Activated CD4-positive, alpha-beta memory T cell treated with anti-CD3 and anti-CD28 coated beads for 36 hours (primary cell): ENCODE measurements at places on chromosomes 4 and X.

DNA sequence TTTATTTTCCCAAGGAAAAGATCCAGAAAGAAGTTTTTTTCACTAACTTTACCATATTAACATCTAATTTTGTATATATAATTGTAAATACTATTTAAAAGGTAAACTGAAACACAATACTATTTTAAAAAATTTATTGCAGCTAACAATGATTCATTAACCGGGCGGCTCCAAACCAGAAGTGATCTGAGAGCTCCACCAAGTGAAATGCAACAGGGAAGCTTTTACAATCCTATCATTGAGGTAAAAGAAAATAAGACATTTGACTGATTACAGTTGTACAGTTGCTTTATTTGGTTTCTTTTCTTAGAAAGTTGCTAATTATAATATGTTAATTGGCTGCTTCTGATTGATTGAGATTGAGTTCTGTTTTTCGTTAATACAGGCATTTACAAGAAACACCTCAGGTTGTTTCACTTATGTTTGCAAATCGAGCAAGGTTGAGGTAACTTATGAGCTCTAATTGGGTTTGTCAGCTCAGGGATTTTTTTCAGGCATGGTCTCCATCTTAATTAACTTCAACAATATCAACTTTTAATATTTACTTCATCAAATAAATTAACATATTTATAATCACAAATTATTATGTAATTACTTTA, 220.2 kb upstream of the UGT8 start:
- DNase-seq = no peak

DNA sequence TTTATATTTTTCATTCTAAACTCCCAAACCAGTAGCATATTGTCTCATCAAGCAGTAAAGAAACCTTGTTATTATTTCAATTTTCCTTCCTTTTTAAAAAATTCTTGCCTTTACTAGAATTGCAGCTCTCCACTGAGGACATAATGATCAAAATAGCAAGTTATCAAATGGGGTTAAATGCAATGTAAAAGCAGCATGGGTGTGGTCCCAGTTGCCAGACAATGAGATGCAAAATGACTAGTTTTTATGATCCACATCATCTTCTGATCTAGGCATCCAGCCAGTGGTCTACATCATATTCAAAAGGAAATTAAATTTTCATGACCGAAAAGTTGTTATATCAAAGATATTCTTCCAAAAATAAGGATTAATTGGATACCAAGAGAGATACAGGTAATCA, 427.9 kb upstream of the SMIM31 start:
- no peak for DNase-seq

GRCh38 chrX:15820106-15821073, 30.1 kb downstream of the ZRSR2 start:
- peak; percentile 17 for DNase-seq

- DNase-seq = no peak
Measured at GRCh38 chr4:112245383-112245782, 13.8 kb downstream of the AP1AR start.

- no peak for DNase-seq
Measured at GRCh38 chr4:46870411-46870810, 38.6 kb downstream of the COX7B2 start.

DNA sequence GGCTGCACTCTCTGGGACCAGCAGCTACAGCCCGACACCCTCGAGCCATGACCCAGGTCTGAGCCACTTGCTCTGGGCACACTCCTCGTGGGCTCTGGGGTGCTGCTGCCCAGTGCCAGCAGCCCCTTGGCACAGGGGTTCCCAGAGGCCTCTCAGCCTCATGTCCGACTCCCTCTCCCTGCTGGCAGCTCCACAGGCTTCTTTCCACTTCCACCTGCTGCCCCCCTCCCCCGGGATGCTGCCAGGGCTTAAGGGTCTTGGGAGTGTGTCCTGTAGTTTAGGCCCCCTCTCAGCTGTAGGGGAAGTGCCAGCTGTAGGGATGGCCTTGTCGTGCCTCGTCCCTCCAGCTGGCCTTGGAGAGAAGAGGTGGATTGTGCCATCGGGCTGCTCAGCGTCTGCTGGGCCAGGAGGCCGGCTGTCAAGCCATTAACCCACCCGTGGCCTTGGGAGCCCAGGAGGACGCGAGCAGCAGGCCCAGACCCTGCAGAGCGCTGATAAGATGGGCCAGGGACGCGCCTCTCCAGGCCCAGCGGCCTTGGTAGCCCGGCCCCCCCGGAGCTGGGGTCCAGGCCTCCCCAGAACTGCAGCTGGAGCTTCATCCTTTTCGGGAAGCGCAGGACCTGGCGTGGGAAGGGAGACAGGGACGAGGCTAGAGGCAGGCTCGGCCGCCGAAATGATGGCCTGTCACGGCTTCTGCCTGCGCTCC, 1.0 kb upstream of the USP27X start:
- no peak for DNase-seq

DNA sequence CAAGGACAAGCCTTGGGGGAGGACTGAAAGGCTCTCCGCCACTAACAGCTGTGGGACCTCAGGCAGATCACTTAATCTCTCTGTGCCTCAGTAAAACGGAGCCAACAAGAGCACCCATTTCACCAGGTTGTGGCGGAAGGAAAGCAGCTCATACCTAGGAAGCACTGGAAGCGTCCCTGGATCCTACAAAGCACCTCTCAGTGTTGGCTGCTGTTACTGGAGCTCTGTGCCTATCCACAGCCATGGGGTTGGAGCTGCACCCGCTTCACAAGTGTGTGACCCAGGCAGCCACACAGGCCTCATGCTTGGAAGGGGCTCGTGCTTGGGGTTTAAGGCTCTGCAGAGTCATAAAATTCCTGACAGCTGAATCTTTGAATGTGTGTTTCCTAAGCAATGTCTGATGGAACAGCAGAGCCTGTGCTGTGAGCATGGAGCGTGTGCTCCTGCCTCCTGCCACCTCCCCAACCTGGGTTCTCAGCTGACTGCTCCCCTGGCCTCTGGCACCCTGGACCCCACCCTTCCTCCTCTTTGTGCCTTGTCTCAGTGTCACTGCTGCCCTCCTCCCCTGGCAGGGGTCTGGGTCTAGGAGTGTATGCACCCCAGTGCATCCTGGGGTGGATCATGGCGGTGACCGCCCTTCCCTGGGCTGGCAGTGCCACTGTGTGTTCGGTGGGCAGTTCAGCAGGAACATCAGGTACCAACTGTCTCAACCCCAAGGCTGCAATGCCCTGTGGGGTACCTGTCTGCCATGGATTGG, 14.4 kb upstream of the MAN2B2 start:
- DNase-seq = no peak

GRCh38 chr4:151459375-151459774, 50.4 kb downstream of the FHIP1A start:
- no peak for DNase-seq

DNA sequence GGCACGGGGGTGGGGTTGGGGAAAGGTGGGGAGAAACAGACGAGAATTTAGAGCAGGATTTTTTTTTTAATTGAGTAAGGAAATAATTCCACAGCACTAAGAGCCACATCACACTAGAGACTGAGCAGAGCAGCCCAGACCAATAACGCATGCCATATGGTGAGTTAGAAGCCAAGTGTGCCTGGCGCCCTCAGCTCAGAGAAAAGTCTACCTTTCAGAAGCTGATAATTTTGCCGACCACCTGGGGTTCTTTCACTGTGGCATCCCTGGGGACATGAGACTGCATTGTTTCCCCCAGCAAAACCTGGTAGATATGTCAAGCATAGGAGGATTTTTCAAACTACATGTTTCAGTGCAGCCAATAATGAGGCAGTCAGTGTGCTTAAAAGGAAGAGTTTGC, 516.8 kb downstream of the SMARCA1 start:
- DNase-seq = no peak

DNA sequence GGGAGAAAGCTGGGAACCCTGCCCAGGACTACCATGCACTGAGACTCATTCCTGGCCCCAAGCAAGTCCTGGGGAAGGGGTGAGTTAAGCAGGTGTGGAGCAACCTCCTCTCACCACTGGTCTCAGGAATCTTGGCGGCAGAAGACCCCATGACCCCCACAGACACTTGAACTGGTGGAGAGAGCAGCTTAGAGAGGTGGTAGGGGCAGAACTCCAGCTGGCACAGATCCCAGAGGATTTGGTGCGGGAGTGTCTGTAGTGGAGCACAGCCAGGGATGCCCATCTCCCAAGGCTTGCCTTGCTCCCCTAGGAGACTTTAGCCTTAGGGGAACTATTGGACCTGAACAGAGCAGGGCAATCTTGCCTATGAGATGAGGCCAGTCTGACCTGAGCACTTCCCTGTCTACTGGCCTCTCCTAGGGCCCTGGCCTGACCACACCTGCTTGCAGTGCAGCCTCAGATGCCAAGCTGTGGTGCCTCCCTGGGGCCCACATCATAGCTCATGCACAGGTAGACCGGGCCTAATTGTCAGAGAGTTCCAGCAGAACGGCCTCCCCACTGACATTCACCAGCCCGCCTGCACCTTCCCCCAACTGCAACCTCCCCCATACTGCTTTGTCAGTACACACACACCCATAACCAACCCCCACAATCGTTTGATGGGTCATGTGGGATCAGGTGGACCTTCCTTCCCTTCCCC, 78.0 kb downstream of the NAA11 start:
- no peak for DNase-seq

- peak; percentile 18 for DNase-seq
Measured at GRCh38 chr4:101156619-101157310, 190.6 kb downstream of the PPP3CA start.

GRCh38 chr4:184437565-184438265, 36.6 kb downstream of the IRF2 start:
- DNase-seq = no peak

- no peak for DNase-seq
Measured at GRCh38 chr4:67380154-67380553, 165.1 kb downstream of the CENPC start.

DNA sequence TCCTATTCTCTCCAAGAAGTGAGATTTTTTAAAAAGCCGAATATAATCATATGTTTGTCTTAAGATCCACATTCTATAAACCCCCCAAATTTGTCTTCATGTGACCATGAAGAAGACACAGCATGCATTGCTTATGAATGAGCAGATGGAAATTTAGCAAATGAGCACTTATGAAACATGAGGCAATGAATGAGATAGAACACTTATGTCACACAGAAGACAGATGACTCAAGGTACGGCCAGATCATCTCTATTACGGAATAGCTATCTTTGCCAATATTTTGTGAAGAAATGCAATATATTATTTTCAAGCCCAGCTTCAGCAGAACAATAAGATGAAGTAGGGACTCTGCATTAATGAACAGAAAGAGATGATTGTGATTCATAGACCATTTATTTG, 21.4 kb downstream of the PHEX start:
- no peak for DNase-seq

- DNase-seq = peak; percentile 70
Measured at GRCh38 chr4:10003666-10004065, 17.6 kb downstream of the SLC2A9 start.

- no peak for DNase-seq
Measured at GRCh38 chr4:109390115-109390768, 43.4 kb upstream of the SEC24B start.

DNA sequence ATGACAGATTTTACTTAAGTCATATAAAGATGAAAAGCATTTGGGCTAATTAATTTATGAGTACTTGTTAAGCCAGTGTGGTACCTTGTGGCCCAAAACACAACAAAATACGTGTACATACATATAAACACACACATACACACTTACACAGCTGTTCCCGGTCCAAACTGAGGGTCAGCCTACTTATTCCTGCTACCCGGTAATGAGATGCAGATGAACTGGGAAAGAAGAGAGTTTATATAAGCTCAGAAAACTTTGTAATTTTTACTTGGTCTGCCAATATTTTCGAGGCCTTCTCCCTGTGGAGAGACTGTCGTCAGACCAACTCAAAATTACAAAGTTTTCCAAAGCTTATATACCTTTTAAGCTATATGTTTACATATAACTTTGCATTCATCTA, 25.8 kb upstream of the PBDC1 start:
- no peak for DNase-seq

DNA sequence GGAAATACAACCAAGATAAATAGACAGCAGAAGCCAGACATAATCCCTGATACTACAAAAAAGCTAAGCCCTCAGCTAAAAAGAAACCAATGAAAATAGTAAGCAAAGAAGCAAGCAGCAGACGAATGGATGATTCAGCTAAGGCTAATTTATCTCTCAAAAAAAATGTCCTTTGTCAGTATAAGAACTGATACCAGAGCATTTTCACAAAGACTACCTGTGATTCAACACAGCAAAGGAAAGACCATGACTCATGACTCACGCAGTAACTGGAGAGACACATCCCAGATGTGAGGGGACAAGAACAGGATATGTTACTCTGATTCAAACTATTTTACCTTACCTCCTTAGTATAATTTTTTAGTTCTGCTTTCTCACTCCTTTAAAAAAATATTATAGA, 22.7 kb upstream of the TMPRSS11F start:
- DNase-seq = no peak

DNA sequence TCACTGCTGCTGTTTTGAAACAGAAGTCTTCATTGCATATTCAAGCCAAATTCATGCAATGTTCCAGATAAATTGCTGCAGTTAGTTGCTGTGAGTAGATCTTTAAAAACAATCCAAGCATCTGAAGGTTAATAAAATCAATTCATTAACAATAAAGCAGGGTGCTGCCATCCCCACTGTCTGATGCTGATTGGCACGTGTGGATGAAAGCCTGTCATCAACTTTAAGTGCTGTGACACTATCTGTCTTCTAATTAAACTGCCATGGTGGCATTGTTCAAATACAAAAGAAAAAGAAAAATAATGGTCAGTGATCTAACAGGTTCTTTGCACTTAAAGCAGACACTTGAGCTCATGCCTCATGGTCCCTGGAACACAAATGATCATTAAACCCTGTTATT, 63.0 kb upstream of the MND1 start:
- no peak for DNase-seq

- DNase-seq = no peak
Measured at GRCh38 chr4:2396781-2397368, 21.6 kb downstream of the ZFYVE28 start.

- no peak for DNase-seq
Measured at GRCh38 chrX:39112143-39112542, 310.9 kb downstream of the MID1IP1 start.

GRCh38 chr4:126899331-126899801, 733.4 kb upstream of the INTU start:
- no peak for DNase-seq

GRCh38 chr4:3010998-3011397, 47.6 kb downstream of the GRK4 start:
- no peak for DNase-seq

DNA sequence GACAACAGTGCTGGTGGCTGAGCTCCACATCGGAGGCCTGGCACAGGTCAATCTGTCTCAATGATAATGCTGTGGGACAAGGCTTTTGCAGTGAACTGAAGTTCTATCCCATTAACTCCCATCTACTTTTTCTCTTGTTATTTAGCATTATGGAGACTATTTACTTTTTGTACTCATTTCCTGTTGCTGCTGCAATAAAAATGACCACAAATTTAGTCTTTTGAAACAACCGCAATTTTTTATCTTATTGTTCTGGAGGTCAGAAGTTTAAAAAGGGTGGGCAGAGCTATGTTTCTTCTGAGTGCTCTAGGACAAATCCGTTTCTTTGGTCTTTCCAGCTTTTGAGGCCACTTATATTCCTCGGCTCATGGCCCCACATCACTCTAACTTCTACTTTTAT, 111.0 kb upstream of the PITX2 start:
- no peak for DNase-seq

GRCh38 chr4:77148078-77148477, 8.9 kb upstream of the CCNG2 start:
- no peak for DNase-seq
